ENCODE measurements at places on chromosomes 2 and 18. TPM values are rescaled to one million over a fixed set of nuclear protein-coding genes. Genes with fewer than 3 reads are reported as not detected.

GRCh38 chr2:176692533-176692932 is 423.3 kb downstream of the MTX2 start:
- no peak for DNase-seq
- peaks cover 7% of the 10 kb centered on the region for H3K27me3 ChIP-seq
- no peaks in the 10 kb centered on the region for H3K4me1 ChIP-seq
- H3K4me3 ChIP-seq = no peak overlapping the region

GRCh38 chr2:235661167-235661937 is 167.5 kb downstream of the AGAP1 start:
- H3K4me3 ChIP-seq = no peak overlapping the region
- no peak for DNase-seq
- peaks cover 43% of the 10 kb centered on the region for H3K4me1 ChIP-seq
- no peak overlapping the region for H3K27ac ChIP-seq
- no peaks in the 10 kb centered on the region for H3K36me3 ChIP-seq
- no peaks in the 10 kb centered on the region for H3K27me3 ChIP-seq

- H3K27ac ChIP-seq = no peak overlapping the region
- no peaks in the 10 kb centered on the region for H3K4me1 ChIP-seq
- H3K36me3 ChIP-seq = no peaks in the 10 kb centered on the region
- no peak for DNase-seq
These were observed 915.5 kb downstream of the ERBB4 start for GRCh38 chr2:211623096-211623495.

GRCh38 chr2:232420073-232420454 is 13.4 kb downstream of the ALPG start:
- H3K27me3 ChIP-seq = peaks cover 50% of the 10 kb centered on the region
- no peak overlapping the region for H3K27ac ChIP-seq
- no peak for DNase-seq

DNA sequence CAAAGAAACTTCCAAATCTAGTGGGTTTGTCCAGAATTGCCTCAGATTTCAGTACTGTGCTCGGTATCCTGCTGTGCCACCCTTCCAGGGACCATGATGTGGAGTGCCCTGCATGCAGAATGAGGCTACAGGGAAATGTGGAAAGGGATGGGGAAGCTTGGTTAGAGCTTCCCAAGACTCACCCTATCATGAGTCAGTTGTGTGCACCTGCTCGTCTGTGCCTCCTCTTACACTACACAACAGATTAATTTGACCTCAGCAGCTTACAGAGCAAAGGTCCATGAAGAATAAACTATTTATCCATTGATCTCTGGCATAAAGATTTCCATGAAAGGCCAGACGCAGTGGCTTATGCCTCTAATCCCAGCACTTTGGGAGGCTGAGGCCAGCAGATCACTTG is 21.3 kb upstream of the NCK2 start:
- no peak for DNase-seq
- no peak overlapping the region for H3K27ac ChIP-seq
- no peaks in the 10 kb centered on the region for H3K36me3 ChIP-seq
- no peak overlapping the region for H3K4me3 ChIP-seq
- peaks cover 25% of the 10 kb centered on the region for H3K27me3 ChIP-seq

The STARD7 gene
- total RNA-seq = 80.2 TPM

The HEATR5B gene
- 19.0 TPM for total RNA-seq

The UGT1A6 gene
- not detected for total RNA-seq

The CAB39 gene
- total RNA-seq = 40.8 TPM

The EDAR gene
- not detected for total RNA-seq

All from osteocyte (in vitro differentiated cells).